Substantia nigra (tissue), 51 donors: ENCODE measurements at places on chromosomes 7 and 10.

GRCh38 chr10:124196659-124197058, 103.3 kb upstream of the CHST15 start:
- DNase-seq = no peak

DNA sequence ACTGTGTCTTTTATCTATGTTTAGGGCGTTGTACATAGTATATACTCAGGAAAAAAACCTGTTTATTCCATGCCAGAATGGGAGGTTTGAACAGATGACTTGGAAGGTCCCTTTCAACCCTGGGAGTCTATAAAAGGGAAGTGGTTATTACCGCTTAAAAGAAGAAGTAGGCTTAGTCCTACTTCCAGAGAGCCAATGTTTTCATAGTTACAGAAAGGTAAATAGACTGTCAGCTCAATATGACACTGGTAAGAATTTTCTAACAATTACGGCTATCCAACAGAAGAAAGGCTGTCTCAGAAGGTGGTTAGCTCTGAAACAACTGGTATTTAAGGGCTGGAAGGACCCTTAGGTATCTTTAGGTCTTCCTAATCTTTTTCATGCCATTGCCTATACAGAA, 1.1 kb upstream of the TFAM start:
- DNase-seq = no peak

DNA sequence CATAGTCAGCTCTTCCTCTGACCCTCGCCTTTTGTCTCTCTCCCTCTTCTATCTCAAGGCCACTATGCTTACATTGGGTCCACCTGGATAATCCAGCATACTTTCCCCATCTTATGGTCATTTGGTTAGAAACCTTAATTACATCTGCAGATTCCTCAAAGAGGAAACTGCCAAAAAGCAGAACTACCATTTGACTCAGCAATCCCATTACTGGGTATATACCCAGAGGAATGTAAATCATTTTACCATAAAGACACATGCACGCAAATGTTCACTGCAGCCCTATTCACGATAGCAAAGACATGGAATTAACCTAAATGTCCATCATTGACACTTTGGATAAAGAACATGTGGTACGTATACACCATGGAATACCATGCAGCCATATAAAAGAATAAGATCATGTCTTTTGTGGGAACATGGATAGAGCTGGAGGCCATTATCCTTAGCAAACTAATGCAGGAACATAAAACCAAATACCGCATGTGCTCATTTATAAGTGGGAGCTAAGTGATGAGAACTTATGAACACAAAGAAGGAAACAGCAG, 114.8 kb upstream of the NPY start:
- DNase-seq = no peak

DNA sequence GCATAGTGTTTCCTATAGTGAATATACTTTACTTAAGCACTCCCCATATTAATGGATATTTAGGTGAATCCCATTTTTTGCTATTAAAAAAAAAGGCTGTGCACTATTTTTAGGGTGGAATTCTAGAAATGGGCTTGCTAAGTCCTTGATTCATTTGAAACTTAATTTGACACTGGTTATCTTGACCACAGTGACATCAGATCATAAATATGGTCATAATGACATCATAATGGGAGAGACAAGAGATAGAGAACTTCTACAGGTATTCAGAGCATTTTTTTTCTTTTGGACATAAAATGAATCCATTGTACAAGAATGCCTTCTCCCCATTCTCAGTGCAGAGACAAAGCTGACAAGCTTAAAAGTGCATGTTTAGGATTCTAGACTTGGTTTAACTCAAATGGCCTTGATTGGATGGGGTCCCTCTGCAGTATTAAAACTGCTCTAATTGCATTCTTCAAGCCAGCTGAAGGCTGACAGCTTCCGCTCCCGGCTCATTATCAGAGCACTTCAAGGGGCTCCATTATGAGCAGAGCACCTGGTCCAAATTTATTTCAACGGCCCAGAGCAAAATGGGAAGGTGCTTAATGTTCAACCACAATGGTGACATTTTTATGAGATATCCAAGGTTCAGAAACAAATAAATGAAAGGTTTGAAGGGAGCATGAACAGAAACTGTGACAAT, 104.8 kb downstream of the JAZF1 start:
- no peak for DNase-seq

- no peak for DNase-seq
Measured at GRCh38 chr7:68733219-68734153, 864.8 kb upstream of the AUTS2 start.

- DNase-seq = no peak
Measured at GRCh38 chr7:50608196-50608906, 43.1 kb upstream of the DDC start.

GRCh38 chr7:90923541-90923997, 327.4 kb downstream of the CDK14 start:
- DNase-seq = no peak

- no peak for DNase-seq
Measured at GRCh38 chr7:19080093-19080492, 37.3 kb downstream of the TWIST1 start.

GRCh38 chr10:52071814-52072213, 242.3 kb upstream of the DKK1 start:
- no peak for DNase-seq

GRCh38 chr10:24553051-24553612, 170.6 kb downstream of the ARHGAP21 start:
- no peak for DNase-seq

GRCh38 chr10:114403541-114404161, 651 bp downstream of the AFAP1L2 start:
- no peak for DNase-seq

GRCh38 chr10:116511365-116511764, 34.4 kb upstream of the PNLIP start:
- DNase-seq = no peak

- no peak for DNase-seq
Measured at GRCh38 chr10:4543938-4544533, 282.0 kb upstream of the AKR1E2 start.

DNA sequence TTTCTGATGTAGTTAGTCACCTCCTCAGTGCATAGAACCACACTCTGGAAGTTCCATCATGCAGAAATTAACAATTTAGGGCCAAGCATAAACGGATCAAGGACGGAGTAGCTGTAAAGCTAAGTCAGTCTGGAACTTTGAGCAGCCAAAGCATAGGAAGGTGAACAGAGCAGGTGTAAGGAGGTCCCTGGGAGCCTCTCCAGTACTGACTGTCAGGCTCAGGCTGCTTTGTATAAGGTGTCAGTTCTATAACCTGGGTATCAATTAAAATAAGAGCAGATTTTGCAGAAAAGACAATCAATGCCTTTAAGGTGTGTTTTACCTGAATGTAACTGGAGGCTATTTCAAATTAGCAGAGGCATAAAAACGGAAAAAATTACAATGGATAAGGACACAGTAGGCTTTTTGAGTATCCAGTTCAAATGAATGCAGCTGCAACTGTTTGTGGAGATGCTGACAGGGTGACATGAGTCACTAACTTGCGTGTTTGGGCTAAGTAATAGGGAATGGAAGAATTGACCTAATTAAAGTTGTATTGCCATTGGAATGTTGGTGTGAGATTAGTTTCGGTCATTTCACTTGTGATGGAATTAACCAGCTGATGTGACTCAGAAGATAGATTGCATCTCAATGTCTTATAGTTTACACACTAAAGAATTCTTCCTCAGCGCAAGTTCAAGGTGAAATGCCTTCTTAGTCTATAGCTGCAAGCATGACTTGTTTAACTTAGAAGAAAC, 417.9 kb upstream of the CNTNAP2 start:
- no peak for DNase-seq

DNA sequence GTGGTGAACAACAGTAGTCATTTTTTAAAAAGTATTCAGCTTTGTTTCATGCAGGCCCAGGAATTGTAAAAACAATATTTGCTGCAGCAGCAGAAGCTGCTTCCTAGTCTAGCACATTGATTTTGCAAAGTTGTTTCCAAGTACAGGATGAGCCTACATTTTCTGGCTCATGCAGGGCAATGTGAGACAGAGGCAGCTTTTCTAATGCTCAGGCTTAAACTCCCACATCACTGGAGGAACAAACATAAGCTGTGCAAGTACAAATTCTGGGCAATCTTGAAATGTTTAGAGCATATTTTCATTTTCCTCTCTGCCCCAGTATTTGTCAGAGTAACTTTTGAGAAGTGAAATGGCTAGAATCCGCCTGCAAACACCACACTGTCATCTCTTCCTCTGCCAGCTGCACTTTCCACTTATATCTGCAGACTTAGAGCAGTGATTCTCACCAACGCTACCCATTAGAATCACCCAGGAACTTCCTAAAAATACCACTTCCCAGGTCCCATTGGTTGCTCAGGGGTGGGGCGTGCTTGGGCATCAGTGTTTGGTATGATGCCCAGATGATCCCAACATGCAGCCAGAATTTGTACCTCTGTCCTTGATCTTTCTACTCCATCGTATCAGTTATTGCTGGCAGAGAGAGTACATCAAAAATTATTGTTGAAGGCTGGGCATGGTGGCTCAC, 304.1 kb upstream of the LRGUK start:
- no peak for DNase-seq

DNA sequence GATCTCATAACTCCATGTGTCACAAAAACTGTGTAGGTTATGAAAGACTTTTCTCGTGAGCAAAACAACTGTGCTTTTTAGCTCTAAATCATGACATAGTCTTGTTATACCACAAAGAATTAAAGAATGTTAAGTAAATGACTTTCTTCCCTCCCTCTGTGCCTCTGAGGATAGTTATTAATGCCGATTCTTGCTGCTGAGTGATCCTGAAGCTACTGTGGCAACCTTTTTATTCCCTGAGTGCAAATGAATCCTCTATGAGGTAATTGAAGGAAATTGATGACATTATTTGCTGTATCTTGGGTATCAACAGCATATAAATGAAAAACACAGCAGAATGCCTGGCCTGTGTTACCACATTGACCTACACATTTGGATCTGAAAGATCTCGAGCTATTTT, 142.2 kb upstream of the HDAC9 start:
- no peak for DNase-seq

DNA sequence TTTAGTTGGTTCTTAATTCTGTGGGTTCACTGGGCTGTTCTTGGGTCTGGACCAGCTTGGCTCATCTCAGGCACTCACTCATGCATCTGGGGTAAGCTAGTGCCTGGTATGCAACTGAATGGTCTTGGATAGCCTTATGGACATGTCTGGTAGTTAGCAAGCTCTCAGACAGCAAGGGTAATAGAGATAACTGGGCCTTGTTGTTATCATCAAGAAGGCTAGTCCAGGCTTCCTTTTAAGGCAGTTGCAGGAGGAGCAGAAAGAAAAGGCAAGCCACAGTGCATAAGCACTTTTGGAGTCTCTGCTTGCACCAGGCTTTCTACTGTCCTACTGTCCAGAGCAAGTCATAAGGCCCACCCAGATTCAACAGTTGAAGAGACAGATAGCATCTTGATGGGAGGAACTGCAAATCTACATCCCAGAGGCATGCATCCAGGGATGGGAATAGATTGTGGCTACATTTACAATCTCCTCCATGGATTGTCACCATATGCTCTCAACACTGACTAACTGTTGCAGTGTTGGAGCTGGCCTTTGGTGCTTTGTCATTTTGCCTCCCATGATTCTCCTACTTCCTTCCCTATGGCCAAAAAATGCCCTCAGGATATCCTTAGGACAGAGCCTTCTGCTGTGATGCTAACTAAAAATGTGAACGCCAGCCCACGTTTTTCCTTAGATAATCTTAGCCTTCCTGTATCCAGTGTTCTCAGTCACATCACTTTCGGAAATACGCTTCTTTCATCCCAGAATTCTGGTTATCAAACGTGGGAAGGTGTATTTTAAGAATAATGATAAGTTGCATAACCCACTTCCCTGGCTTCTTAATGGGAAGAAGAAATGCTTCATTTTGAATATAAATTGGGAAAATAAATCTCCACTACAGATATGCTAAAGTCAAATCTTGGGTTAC, 3.6 kb downstream of the GIMAP4 start:
- no peak for DNase-seq

GRCh38 chr10:71780156-71780555, 6.8 kb upstream of the VSIR start:
- DNase-seq = no peak

DNA sequence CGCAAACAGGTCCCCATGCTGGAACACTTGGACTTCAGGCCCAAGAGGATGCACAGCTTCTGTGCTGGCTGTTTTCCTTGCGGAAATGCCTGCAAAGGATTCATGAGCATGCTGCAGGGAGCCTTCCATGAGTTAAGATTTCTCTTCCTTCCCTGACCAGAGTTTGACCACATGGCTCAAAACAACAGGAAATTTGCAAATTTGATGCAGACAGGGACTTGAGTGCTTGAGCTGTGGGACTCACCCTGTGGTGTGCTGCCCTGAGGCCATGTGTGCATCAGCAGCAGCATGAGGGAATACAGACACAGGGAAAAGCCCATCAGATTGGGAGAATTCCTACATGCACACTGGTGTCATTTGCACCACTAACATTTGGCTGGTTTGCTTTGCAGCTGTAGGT, 195.4 kb downstream of the CDC14C start:
- no peak for DNase-seq

- DNase-seq = no peak
Measured at GRCh38 chr10:69869291-69869961, 67.7 kb downstream of the COL13A1 start.

GRCh38 chr7:1943933-1944618, 274.0 kb downstream of the ELFN1 start:
- DNase-seq = no peak

GRCh38 chr7:1533255-1533546, 2.7 kb downstream of the MAFK start:
- no peak for DNase-seq

DNA sequence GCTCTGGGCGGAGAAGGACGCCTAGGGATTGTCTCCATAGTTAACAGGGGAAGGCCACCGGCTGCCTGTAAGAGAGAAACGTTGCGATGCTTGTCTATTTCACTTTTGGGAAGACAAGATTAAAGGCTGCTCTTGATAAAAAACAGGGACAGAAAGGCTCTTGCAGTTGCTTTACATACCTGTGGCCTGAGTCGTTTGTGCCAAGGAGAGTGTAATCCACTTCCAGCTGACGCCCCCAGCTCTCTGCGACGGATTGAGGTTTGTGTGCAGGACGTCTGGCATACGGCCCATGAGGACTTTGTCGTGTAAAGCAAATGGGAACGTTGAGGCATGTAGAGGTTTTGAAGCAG, 1.1 kb downstream of the MAP3K8 start:
- no peak for DNase-seq

- DNase-seq = no peak
Measured at GRCh38 chr7:8200316-8200715, 61.7 kb downstream of the ICA1 start.

GRCh38 chr7:115054478-115055065, 132.7 kb downstream of the MDFIC start:
- no peak for DNase-seq
